ENCODE measurements at places on chromosomes 6 and 20.

DNA sequence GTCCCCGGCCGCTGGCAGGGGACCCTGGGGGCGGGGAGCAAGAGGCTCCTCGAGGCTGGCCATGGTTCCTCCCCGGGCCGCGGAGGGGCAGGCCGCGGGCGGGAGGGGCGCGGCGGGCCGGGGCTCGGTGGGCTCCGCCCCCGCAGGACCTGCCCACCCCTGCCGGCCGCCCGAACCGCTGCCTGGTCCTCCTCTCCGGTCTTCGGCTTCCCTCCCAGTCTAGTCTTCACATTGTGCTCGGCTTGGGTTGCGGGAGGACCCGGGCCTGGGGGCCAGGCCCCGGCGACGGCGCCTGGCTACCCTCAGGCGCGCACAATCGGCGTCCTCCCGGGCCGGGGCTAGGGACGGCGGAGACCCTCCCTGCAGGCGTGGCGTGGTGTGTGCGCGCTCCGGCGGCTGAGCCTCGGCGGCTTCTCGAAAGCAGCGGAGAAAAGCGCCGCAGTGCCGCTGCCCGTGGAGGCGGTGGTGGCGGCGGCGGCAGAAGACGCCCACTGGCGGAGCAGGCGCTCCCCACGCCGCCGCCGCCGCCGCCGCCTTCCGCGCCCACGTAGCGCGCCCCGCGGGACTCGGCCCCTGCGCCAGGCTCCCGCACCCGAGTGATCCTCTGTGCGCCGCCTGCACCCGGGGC lies at the start of gene PDE10A:
PDE10A (minus strand) TSS at position 493 of the 628 bp plus-strand sequence; CDS start at position 63, 430 bp downstream.
- DNase-seq: no peak

DNA sequence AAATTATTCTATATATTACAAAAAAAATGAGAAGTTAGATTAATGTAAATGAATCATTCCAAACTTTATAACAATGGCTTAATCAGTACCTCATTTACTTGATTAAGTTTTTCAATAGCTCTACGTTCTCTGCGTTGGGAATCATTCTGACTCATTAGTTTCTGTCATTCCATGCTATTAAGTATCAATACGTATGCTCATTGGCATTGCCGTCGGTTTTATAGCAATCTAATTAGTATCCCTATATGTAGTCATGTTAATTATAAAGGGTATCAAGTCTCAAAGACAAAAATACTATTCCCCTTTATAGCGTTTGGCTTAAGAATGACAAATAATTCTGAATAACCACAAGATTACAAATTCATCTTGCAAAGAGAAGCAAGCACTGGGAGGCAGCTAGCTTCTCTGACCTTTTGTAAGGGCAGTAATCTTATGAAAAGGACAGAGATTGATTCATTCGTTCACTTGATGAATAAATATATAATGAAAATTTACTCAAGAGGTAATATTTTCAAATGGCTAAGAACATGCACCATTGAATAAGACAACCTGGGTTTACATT lies 41.8 kb downstream of the OLIG3 start:
- DNase-seq: no peak

- no peak for DNase-seq
Observed at GRCh38 chr6:152173321-152173720, 365.8 kb downstream of the ESR1 start.

DNA sequence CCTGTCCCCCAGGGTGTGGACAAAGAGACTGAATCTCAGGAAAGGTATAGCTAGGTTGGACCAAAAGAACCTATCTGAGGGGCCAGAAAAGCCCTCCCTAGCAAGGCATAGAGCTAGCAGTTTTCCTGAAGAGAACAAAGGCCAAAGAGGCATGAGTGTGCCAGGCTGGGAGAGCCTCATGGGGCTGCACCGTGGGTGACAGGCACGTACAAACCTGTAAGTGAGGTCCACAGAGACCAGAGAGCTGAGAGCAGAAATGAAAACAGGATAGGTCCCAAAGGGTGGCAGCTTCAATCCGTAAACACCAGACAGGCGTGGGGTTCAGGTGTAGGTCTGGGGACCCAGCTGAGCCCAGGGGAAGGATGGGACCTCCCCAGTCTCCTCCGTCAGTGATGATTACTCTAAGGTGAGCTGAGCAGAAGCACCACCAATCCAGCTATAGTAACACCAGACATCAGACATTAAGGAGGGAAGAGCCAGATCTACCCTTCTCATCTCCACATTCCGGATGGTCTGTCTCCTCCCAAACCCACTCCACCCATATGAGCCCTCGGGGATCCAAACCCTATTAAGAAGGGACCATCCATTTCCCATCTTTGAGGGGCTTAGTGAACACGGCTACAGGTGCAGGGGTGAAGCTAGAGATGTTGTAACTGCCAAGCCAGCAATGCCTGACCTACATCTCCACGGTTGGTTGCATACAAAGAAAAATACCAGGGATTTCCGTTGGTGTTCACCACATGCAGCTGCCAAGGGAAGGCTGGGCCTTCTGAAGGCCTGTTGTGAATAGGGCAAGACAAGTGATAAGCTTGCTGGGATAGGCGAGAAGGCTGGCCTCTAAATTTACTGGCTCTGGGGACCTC lies 38.3 kb downstream of the BCL2L1 start:
- no peak for DNase-seq

- peak; percentile 66 for DNase-seq
Observed at GRCh38 chr6:142850679-142851423, 94.1 kb downstream of the HIVEP2 start.

GRCh38 chr6:16810411-16810810 lies 49.2 kb upstream of the ATXN1 start:
- DNase-seq: no peak

- no peak for DNase-seq
Observed at GRCh38 chr20:64051561-64052325, 2.3 kb upstream of the SOX18 start.

DNA sequence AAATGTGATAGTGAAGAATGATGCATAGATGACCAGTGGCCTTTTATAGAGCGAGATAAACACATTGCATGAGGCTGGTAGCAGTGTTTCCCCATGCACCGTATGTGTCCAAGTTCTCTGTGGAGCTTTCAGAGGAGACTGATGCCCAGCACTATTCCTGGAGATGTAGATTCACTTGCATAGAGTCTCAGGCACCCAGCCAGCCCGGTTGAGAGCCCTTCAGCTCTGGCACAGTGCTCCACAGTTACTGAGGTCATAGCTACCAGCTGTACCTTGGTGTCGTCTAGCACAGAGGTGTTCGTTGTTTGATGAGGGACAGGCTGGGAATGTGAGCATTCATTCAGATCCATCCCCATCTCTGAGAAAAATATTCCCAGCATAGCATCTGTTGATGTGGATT lies 328.9 kb downstream of the FARS2 start:
- DNase-seq: no peak

- DNase-seq: no peak
Observed at GRCh38 chr6:68776354-68776753, 141.3 kb downstream of the ADGRB3 start.

GRCh38 chr6:12776291-12776690 lies 59.7 kb downstream of the PHACTR1 start:
- DNase-seq: no peak

DNA sequence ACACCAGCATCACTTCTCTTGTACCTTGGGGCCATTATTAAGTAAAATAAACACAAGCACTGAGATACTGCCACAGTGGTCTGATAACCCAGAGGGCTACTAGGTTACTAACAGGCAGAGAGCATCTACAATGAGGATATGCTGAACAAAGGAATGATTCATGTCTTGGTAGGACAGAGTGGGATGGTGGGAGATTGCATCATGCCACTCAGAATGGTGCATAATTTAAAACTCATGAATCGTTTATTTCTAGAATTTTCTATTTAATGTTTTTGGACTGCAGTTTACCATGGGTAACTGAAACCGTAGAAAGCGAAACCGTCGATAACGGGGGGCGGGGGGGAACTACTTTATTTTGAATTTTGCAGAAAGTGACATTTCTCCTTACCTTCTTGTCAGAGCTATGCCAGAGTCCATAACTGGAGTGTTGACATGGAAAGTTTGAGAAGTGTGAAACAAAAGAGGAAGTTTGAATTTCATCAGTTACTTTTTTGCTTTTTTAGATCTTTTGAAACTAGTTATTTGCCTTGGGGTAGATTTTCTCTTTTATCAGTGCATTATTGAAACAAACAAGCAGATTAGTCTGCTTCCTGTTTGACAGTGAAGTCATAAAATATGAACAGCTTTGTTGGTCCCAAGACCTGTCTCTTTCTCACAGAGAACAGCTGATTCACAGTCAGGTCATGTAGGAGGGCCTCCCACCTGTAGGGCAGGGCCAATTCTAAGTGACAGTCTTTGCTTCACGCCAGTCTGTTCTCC lies 124.9 kb downstream of the KLHL32 start:
- DNase-seq: peak; percentile 43

DNA sequence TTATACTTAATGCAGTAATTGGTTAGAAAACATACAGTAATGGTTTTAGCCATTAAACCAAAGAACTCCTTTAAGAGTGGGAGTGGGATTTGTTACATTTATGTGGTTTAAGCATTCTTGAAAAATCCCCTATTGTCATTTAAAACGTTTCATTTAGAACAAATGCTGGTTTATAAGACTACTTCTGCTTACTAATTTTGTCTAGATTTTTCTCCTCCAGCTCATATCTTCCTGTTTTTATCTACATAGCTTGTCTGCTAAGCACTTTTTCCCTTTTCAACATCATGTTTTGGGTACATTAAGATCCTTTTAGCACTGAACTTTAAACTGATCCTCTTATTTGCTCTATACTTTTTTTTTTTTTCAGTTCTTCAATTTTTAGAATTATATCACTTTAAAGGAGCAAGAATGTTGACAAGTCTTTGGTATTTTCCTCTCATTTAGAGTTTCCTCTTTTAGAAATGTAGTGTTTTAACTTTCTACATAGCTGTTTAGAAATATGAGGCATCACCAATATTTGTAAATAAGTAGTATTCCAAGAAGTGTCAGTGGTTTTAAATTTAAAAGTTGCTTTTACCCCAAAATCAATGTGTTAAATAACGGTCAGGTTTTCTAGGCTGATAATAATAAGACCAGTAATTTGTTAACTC lies 80.9 kb downstream of the SESN1 start:
- DNase-seq: no peak

DNA sequence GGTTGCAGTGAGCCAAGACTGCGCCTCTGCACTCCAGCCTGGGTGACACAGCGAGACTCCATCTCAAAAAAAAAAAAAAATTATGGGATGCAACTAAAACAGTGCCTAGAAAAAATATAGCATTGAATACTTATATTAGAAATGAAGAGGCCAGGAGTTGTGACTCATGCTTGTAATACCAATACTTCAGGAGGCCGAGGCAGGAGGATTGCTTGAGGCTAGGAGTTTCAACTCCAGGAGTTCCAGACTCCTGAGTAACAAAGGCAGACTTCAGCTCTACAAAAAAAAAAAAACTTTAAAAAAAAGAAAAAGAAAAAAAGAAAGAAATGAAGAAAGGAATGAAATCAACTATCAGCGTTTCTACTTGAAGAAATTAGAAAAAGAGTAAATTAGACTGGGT lies 17.1 kb upstream of the GJA1 start:
- DNase-seq: no peak

DNA sequence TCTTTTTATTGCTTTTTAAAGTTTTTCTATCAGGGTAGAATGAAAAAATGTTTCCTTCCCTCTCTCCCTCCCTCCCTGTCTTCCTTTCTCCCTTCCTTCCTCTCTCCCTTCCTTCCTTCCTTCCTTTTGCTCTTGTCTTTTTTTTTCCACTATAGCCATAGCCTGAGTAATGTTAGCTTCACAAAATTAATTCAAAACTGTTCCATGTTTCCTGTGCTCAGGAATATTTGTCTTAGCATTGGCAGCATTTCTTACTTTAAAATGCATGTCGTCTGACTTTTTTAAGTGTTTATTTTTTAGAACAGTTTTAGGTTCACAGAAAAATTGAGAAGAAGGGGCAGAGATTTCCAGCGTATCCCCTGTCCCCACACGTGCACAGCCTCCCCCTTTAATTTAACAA lies 730.8 kb upstream of the CITED2 start:
- no peak for DNase-seq

GRCh38 chr6:106112433-106112832 lies 26.3 kb downstream of the PRDM1 start:
- no peak for DNase-seq

DNA sequence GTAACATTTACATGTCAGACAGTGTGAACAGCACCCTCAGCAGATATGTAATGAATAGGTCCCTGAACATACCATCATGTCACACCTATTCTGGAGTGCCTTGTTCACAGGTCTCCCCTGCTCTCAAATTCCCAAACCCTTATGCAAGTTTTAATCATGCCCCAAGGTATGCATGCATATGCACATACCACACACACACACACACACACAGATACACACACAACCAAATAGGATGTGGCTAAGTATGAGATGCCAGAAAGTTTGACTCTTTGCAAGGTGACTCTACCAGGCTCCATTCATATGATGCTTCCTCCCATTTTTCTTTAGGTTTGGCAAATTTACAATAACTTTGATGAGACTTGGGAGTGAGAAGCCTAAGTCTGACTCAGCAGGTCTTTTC lies 243.8 kb upstream of the IRAK1BP1 start:
- no peak for DNase-seq

All from stimulated activated CD4-positive, alpha-beta T cell treated with anti-CD3 and anti-CD28 coated beads, Interleukin-4, amount 100 ng/mL, for 24 hours (primary cell).